ENCODE measurements at places on chromosomes 5 and 9.

DNA sequence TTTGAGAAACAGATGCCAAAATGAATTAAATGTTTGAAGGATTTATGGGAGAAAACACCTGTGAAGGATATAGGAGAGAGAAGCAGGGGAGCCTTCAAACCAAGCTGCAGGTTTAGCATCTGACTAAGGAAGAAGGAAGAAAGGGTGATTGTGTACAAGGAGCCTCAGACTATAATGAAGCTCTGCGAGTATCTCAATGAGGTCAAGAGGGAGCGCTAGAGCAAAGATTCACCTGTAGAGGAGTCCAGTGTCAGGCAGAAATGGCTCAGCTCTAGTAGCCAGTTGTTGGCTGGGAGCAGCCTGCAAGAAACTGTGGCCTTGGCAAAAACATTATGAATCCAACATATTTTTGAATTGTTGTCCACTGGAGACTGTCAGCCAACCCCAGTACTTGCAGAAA lies 20.0 kb upstream of the GHR start:
- DNase-seq = no peak

DNA sequence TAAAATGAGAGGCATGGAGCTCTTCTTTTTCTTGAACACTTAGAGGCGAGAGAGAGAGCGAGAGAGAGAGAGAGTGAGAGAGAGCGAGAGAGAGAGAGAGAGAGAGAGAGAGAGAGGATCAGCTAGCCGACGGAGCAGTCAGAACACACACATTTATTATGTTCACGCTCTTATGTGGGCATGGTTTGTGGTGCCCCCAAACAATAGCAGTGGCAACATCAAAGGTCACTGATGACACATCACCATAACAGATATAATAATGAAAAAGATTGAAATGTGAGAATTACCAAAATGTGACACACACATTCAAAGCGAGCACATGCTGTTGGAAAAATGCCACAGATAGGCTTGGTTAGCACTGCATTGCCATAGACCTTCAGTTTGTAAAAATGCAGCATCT lies 116.1 kb downstream of the KDM4C start:
- peak; percentile 71 for DNase-seq

DNA sequence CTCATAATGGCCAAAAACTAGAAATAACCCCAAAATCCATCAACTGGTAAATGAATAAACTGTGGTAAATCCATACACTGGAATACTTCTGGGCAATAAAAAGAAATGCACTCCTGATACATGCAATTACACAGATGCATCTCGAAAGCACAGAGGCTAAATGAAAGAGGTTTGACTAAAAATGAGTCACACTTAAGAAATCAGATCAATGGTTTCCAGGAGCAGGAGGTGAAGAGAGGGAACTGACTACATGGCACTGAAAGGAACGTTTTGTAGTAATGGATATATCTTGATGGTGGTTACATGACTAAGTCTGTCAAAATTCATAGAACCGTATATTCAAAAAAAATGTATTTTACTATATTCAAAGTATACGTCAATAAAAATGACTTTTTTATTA lies 42.4 kb downstream of the STRBP start:
- no peak for DNase-seq

DNA sequence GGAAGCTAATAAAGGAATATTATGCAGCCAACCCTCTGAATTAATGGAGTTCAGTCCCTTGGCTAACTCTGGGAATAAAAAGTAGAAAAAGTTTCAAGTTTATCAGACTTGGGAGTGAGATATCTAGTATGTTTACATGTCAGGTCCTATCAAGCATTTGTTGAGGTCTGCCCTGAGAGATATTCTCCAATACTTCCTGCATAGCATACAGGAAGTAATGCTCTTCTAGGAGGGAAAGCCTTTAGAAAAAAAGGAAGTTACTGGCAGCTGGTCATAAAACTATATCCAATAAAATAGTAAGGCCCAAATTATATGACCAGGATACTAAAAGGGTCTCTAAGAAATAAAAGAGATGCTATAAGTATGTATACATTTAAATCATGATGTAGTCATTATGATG lies 594.1 kb upstream of the FTMT start:
- DNase-seq = no peak

GRCh38 chr5:54206580-54207229 lies 103.7 kb downstream of the ARL15 start:
- DNase-seq = no peak

GRCh38 chr5:15191012-15191411 lies 309.0 kb upstream of the FBXL7 start:
- DNase-seq = no peak

- DNase-seq = no peak
Observed at GRCh38 chr9:38067859-38068681, 957 bp downstream of the SHB start.

DNA sequence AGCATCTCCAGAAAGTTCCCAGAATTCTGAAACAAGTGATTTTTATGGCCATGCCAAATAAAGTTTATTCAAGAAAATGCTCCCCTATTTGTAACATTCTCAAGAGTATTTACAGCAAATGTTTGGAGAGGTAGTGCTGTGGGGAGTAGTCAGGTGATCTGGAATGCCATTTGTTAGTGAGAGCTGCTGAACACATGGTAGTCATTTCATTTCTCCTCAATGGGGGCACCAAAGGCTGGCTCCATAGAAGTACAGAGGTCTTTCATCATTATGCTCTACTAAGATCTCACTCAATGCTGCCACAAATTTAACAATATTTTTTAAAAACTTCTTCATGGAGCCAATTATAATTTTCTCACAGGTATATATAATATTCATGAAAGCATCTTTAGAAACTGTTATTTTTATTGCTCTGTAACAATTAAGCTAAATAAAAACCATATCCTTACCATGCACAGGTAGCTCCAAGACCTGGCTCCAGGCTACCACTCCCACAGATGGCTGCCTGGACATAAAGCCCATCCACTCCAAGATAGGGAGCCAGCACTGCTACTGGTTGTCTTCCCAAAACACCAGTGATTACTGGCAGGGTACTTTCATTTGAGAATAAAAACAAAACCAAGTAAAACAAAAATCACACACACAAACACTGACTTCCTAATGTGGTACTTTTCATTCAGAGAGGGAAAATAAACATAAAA lies 200.8 kb downstream of the PLK2 start:
- no peak for DNase-seq

DNA sequence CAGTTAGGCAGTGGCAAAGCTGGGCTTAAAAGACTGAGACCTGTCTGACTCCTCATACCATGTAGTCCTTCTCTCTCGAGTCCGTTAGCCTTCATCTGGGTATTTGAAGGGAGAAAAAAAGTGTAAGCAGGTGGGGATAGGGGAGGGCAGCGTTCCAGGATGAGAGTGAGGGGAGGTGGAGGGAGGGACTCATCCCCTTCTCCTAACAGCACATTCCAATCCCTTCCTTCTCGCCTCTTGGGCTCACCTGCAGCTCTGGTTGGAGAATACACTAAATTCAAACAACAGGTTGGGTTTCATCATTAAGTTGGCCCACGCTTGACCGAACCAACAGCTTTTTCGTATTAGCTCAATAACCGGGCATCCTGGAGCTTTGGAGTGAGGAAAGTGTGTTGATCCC lies 3.6 kb downstream of the NEURL1B start:
- DNase-seq = no peak

GRCh38 chr5:14752497-14753071 lies 88.1 kb downstream of the OTULIN start:
- DNase-seq = no peak

- no peak for DNase-seq
Observed at GRCh38 chr5:141603923-141604717, 14.7 kb downstream of the DIAPH1 start.

- DNase-seq = no peak
Observed at GRCh38 chr5:74187757-74188156, 452.8 kb downstream of the ENC1 start.

DNA sequence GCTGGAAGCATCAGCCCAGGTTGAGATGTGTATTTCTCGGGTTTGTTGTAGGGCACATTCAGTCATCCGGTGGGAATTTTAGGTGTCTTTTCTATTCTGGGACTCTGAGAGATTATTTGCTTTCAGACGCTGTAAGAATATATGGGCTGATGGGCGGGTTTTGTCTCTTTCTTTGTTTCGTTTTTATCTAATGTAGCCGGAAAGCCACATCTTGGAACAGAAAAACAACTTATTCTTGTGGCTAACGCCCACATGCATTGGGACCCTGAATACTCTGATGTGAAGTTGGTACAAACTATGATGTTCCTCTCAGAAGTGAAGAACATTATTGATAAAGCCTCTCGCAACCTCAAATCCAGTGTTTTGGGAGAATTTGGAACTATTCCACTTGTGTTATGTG lies 22.4 kb downstream of the SCGB3A1 start:
- DNase-seq = no peak

GRCh38 chr9:69895185-69895584 lies 74.6 kb downstream of the CFAP95 start:
- no peak for DNase-seq

DNA sequence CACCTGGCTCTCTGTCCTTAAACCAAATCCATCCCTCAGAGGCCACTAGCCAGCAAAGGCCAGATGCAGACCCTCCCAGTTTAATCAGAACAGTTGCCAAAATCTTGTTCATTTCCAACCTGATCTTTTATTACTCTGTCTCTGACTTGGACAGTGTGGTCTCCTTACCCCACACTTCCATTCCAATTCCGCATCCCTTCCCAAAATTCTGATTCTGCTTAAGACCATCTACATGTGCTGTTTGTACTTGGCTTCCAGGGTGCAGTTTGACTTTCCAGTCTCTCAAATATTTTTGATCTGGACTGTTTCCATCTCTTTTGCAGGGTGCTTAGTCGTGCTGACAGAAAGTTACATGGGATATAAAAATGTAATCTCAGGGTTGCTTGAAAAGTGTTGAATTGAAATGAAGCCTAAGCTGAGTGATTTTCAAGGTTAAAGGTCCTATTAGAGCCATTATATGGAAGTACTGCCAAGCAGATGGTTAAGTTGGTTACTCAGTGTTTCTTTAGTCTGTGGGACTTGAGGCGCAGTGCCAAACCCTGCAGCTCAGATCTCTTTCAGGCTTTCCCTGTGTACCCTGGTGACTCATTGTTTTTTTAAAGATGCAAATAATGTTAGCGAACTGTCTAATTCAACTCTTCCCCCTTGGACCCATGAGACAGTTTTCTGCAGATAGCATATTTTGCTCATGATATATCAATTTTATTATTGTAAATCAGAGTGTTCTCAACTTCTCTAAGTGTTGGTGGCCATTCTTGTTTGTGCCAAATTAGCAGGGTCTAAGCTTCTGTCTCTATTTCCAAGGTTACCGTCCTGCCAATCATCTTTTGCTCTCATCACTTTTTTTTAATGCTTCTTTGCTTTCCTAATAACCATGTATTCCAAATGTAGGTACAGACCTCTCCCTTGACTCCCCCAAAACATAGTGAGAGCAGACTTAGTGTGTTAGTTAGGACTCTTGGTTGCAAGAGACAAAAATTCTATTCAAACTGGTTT lies 18.2 kb upstream of the DCP2 start:
- DNase-seq = peak; percentile 28

DNA sequence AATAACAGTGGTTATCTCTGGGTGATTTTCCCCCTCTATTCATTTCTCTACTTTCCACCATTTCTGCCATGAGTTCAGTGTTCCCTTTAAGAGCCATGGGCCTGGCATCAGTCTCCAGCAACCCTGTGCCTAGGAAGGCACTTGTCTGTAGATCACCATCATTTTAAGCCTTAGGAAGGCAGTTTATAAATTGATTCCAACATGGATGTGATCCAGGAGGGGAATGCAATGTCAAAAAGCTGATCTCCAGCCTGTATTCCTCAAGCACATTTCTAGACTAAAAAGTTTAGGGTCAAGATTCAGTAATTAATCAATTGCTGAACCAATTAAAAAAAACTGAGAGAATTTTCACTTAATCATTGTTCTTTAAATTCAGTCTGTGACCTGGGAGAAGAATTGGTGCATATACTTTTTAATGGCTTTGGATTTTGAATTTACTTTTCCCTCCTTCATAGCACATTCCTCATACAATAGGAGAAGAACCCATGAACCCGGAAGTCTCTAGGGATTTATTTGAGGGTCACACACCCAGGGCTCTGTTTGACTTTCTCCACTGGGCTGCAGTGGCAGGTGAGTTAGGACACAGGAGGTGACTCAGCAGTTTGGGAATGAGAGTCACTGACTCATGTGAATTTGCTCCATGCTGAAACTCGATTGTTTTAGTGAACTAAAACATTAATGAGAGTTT lies 6.1 kb upstream of the ERMP1 start:
- DNase-seq = no peak

- no peak for DNase-seq
Observed at GRCh38 chr5:22344000-22344399, 509.1 kb downstream of the CDH12 start.

DNA sequence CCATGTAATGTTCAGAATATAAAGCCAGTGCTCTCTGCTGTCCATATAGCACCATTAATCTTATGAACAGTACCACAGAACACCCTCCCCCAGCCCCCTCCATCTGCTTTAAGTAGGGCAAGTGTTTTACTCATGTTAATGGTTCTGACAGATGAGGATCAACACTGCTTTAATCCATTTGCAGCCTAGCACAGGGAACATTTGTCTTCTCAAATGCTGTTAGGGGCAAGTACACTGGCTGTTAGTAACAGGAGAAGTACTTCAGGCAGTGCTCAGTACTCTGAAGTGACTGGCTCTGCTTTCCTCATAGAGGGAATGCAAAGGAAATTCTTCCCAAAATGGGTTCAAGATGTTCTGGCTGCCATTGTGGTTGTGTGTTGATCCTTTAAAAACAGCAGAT lies 202.6 kb downstream of the DCP2 start:
- no peak for DNase-seq

DNA sequence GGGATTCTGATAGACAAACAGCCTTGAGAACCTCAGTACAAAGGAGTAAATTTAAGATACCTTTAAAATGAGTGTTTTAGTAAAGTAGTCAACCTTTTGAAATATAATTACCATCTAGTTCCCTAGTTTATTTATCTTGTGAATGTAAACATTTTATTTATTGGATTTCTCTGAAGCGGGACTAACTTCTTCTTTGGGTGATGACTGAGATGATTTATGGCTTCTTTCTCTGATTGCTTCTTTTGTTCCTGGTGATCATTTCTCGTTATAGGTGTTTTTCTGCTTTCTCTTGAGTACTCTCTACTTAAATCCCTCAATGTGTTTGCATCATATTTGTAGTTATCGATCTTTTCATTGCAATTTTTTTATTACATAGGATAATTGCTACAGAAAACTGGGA lies 33.2 kb downstream of the PRDM6 start:
- no peak for DNase-seq

DNA sequence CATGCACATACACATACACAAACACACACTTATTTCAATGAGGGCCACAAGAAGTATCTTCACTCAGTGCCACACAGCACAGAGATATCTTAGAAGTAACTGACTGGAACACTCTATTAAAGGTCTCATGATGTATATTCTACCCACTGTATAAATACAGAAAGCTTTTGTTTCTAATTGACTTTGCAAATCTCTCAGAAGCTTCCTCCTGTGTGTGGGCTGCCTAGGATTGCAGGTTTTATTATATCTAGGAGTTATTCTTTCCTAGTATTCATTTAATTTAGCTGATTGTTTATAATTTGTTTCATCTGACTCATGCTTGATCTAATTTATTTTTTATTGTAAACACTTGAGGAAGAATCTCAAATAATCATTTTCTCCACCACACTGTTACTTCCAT lies 262.4 kb upstream of the ACTBL2 start:
- no peak for DNase-seq
